ENCODE measurements at places on chromosomes 13 and 19.

DNA sequence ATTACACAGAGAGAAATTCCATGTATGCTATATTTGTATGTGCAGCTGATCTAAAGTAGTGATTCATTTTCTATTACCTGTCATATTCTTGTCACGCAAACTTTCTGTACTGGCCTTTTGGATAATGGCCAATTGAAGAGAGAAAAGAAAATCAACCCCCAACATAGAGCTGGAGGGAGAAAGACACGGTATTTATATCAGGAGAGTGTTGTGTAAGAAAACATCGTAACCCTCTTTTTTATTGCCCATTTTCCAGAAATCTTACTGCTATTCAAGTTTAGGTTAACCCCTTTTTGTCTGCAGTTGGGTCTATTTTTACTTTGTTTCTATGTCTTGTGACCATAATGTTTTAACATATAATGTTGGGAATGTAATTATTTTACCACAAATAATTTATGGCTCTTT lies 27.9 kb downstream of the DGKH start:
- no peak for DNase-seq

DNA sequence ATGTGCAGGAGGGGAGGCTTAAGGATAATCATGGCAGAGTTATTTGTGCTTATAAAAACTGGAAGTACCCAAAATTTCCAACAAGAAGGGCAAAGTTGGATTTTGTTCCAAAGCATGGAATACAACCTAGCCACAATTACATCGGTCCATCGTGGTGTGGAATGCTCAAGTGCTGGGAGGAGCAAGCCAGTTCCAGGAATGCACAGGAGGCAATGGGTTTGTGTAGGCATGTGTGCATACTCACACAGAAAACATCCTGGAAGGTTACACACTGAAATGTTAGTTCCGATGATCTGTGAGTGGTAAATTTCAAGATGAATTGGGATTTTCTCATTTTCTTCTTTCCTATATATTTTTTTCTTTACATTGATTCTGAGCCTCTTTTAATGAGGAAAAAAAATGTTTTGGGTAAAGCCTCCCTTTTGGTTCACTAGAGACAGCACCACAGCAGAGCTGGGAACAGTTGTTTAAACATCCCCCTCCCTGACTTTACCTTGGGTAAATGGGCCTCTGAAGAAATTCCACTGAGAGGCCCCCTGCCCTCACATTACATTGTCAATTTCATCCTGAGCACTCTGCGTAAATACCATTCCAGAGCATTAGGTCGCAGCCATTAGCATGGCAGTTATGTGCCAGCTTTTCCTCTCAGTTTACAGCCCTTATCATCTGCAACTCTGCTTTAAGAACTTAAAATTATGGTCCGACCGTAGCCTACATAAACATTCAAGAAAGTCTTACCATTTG lies 122.0 kb downstream of the UQCRFS1 start:
- no peak for DNase-seq

DNA sequence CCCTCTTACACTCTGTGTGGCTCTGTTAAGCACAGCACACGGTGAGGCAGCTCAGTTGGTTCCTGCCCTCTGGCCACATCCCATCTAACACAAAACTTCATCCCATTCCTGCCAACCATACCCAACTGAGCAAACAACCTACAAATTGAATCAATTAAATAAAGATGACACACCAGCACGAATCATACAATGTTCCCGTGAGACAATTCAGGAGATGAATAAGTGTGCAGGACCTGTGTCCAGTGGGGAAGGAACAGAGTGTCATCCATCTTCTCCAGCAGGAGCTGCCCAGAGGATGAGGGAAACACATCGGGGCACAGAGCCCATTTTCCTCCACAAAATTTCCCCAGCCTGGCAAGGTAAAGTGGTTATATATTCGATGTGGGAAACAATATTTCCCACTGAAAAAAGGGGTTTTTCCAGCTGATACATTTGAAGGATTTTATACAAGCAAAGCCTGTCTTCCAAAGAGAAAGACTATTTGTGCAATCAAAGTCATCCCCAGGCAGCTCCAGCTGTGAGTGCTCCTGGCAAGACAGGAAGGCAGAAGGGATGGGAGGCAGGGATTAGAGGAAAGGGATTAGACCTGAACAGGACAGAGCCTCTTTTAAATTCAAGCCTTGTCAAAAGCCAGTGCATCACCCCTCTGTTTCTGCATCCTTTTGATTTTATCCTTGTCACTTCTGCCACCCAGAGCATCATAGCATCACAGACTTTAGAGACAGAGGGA lies 240.2 kb downstream of the LHFPL6 start:
- no peak for DNase-seq

DNA sequence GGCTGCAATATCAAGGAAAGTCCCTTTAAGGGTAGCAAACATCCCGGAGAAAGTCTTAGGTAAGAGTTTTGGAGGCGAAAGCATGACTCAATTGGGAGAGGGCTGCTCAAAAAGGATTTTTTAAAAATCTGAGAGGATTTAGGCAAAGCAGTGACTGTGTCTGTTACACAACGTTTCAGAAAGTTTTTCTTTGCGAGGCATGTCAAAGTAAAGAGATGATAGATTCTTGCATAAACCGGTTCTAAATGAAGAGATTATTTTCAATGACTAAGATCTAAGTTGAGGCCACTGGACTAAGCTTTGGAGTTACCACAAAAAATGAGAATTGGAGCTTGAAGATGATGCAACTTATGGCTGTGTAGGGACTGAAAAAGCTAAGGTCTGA lies 43.7 kb upstream of the ENOX1 start:
- no peak for DNase-seq

DNA sequence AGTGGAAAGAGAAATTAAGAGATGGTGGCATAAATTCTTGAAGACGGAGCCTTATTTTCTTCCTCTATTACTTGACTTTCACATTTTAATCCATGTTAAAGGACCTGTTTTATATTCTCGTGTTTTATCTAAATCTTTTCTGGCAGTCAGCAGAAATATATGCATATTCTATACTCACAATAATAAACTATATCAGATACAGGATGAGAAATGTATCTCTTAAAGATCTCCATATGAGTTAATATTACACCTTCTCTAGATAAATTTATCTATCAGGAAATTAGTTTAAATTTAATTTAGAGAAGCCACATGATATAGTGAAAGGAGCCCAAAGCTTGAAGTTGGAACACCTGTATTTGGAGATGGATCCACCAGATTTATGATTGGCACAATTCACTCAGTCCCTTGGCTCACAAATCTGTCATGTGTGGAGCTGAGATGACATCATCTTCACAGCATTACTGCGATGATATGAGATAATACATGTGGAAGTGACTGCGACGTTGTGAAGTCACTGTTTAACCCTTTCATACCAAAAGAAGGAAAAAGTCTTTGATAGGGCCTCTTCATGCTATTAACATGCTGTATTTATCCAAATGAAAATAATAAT lies 216.4 kb downstream of the FGF14 start:
- no peak for DNase-seq

DNA sequence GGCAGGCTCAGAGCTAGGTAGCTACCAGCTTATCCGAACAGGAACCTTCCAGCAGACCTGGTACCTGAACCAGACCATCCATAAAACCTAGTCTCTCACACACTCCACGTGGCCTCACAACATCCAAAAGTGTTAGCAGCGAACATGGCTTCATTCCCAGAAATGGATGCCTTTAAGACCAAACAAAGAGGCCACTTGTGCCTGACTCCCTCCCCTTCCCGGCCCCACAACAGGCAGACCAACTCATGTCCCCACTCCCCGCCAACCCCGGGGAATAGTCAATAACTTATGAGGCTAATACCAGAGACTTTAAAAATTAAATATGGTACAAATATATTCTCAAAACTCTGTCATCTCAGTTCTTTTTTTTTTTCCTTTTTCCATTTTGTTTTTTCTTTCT lies 46.2 kb downstream of the ZNF557 start:
- no peak for DNase-seq

- DNase-seq, result no peak
Measured at GRCh38 chr13:91621161-91621560, 222.7 kb downstream of the GPC5 start.

- DNase-seq, result no peak
Measured at GRCh38 chr13:76019421-76020044, 383.4 kb downstream of the LMO7 start.

GRCh38 chr19:6730153-6730804 lies 7.1 kb downstream of the GPR108 start:
- DNase-seq, result no peak

- no peak for DNase-seq
Measured at GRCh38 chr13:62910541-62911060, 1495.0 kb upstream of the PCDH20 start.

- DNase-seq, result no peak
Measured at GRCh38 chr19:55077106-55077505, 1.4 kb downstream of the EPS8L1 start.

- no peak for DNase-seq
Measured at GRCh38 chr13:97786510-97786909, 167.0 kb upstream of the IPO5 start.

- peak; percentile 80 for DNase-seq
Measured at GRCh38 chr13:29595380-29596063, at the start of gene SLC7A1. Gene SLC7A1 (minus strand): TSS chr13:29595688. CDS start chr13:29536188, 59,500 bp downstream.

DNA sequence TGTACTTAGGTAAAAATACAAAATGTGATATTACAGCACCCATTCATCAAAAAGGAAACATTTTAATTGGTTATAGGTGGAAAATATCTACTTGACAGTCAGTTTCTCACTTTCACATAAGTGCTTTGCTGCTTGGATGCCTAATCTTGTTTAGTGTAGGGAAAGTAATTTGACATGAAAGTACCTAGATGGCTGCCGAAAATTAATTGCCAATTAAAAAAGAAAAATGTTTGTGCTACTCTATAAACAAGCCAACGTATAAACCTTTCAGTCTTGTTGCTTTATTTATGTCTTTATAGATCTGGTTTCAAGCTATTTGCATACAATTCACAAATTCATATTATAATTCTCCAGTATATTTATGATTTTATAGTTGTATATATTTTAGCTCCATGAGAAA lies 729.9 kb downstream of the DACH1 start:
- DNase-seq, result no peak

DNA sequence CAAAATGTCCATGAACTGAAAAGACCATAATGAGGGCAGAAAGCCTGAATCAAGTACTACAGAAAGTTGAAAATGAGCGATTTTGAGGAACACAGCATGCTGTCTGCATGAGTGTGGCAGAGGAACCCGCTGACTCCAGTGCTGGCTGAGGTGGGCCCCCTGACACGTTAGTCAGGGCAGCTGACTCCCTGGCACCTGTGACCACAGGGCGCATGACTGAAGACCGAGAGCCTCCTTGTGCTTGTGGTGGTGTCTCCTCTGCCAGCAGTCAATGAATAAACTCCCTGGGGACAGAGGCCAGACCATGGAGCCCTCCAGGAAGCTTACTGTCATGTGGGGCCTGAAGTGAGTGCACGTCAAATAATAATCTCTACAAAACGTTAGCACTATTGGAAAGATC lies 38.4 kb upstream of the VSTM2B start:
- no peak for DNase-seq

- DNase-seq, result no peak
Measured at GRCh38 chr19:19214159-19214490, 2.4 kb downstream of the NCAN start.

GRCh38 chr19:3586707-3587346 lies 1.5 kb downstream of the GIPC3 start:
- no peak for DNase-seq

- DNase-seq, result no peak
Measured at GRCh38 chr13:25190256-25190655, 18.2 kb upstream of the AMER2 start.

GRCh38 chr13:50386541-50387050 lies 371.4 kb downstream of the KCNRG start:
- no peak for DNase-seq

- no peak for DNase-seq
Measured at GRCh38 chr13:42970824-42971690, 21.0 kb downstream of the EPSTI1 start.

GRCh38 chr13:106494506-106494905 lies 41.0 kb downstream of the EFNB2 start:
- DNase-seq, result no peak

DNA sequence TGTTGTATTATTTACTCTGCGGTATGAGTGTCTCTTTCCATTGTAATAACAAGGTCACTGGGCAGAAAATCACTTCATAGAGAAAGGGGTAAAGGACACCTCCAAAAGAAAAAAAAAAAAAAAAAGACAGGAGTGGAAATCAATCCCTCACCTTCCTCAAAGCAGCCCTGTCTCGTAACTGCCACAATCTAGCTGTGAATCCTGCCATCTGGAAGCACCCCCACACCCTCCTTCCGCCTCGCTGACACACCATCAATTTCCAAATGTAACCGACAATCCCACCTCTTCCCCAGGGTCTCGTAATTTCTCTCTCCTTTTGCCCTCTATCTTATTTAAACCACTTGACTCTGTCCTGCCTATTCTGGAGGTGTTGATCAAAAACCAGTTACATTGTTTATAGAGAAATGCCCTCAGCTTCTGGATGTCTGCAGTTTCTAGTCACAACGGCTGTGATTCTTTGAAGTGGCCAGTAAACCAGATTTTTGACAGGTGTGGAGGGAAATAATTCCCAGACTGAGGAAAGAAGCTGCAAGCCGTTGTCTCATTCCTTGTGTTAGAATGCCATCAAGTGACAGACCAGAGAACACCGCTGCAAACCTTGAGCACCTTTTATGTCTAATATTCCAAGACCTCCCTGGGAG lies 9.1 kb upstream of the POP4 start:
- peak; percentile 67 for DNase-seq

GRCh38 chr13:95842898-95843297 lies 166.0 kb downstream of the DNAJC3 start:
- no peak for DNase-seq

- no peak for DNase-seq
Measured at GRCh38 chr19:44557933-44558332, 28.5 kb upstream of the CEACAM20 start.

DNA sequence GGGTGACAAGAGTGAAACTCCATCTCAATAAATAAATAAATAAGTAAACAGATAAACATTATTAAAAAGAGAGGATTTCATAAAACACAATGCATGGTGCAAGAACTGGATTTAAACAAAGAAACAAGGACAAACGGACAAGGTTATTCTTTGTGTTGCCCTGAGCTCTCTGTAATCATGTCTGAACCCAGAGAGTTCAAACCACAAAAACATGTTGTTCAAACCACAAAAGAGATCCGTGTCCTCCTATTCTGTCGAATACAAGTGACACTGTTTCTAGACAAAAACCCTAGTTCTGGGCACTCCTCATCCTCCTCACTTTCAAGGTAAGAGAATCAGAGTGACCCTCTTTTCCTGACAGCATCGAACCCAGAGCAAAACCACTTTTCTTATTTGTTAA lies 4.6 kb upstream of the TPRX2 start:
- DNase-seq, result no peak

GRCh38 chr19:19421299-19421696 lies 15.8 kb downstream of the GATAD2A start:
- no peak for DNase-seq

- DNase-seq, result peak; percentile 44
Measured at GRCh38 chr13:112837371-112838037, 131.5 kb upstream of the MCF2L start.

GRCh38 chr13:71593566-71593965 lies 273.4 kb downstream of the DACH1 start:
- no peak for DNase-seq

DNA sequence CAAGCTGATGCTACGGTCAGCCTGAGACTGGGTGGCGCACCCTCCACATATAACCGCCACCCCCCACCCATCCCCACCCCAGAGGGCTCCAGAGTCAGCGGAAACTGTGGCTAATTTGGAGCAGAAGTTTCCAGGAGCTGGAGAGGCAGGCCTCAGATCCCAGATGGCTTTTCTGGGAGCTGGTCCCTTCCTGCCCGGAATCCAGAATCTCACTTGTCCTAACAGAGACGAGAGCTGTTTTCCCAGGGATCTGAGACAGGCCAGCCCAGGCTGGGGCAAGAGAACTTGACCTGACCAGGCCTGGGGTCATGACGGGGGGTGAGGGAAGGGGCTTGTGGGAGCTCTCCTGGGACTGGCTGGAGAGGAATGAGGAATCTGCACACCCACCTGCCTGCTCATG lies 6.5 kb downstream of the EPHX3 start:
- DNase-seq, result no peak

Data from NCI-H2107 (cell line).